ENCODE measurements at places on chromosomes 5 and 9.

GRCh38 chr9:37146410-37146809, 26.0 kb downstream of the ZCCHC7 start:
- no peak for DNase-seq

DNA sequence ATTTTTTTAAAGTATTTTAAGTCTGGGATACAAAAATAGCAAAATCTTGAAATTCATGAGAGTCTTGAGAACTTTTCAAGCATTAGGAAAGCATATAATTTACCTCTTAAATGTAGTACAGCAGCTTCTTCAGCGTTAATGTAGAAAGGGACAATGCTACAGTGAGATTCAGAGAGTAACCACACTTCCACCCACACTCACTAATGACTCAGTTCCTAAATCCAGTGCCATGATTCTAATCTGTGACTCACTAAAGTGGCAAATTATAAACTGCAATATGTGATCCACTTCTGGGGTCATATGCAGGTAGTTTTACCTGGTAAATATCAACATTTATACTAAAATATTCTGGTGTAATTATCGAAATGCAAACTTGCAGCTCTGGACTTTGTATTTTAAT, 434.5 kb upstream of the TUSC1 start:
- DNase-seq = no peak

- DNase-seq = no peak
Observed at GRCh38 chr9:92424340-92424739, at the start of gene OMD. Gene OMD, minus strand, starts transcription at chr9:92424471. Its CDS starts 6,913 bp downstream, at chr9:92417558.

DNA sequence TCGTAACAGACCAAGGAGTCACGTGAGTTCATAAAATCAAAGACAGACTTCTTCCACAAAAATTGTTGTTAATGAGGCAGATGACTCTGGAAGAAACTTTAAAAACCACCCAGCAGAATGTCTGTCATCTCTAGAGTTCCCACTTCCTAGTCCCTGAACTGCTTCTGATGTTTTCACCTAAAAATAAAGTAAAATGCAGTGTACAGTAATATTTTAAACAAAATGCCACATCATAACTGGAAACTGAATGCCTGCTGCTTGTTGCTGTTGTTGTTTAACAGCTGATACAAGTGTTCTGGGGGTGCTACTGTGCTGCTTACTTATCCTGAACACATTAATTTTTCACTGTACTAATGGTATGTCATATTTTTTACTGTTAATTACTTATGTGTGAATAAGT, 577.2 kb downstream of the MTRR start:
- no peak for DNase-seq

GRCh38 chr5:5103245-5103644, 36.9 kb upstream of the ADAMTS16 start:
- no peak for DNase-seq

DNA sequence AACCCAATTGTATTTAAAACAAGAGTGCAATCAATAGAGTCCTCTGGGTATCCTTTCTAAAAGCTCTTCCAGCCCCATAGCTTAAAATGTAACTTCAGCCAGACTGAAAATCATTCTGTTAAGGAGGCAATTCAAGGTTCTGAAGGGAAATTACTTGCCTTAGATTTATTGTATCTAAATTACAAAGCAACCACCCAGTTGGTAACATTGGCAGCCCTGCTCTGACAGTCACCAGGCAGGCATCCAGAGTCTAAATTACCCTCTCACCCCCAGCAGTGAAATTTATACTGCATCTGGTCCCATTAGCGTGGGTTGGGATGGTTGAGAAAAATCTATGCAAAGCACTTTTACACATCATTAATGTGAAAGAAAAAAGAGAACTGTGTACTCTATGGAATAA, 514.7 kb downstream of the MTRR start:
- DNase-seq = no peak

DNA sequence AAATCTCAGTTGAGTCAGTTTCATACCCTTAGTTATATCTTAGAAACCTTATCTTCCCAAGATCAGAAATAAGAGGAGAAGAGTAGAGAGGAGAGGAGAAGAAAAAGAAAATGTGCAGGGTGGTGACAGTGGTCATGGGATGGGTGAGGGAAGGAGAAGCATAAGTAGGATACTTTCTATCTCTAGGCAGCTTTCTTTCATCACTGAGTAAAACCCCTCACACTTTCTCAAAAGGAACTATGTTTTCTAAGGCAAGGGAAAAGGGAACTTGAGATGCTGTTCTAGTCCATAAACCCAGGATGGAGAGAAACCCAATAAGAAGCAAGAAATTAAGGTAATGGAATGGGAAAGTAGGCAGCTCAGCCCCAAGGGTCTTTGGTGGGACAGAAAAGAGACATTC, 225.3 kb downstream of the MCTP1 start:
- DNase-seq = no peak

DNA sequence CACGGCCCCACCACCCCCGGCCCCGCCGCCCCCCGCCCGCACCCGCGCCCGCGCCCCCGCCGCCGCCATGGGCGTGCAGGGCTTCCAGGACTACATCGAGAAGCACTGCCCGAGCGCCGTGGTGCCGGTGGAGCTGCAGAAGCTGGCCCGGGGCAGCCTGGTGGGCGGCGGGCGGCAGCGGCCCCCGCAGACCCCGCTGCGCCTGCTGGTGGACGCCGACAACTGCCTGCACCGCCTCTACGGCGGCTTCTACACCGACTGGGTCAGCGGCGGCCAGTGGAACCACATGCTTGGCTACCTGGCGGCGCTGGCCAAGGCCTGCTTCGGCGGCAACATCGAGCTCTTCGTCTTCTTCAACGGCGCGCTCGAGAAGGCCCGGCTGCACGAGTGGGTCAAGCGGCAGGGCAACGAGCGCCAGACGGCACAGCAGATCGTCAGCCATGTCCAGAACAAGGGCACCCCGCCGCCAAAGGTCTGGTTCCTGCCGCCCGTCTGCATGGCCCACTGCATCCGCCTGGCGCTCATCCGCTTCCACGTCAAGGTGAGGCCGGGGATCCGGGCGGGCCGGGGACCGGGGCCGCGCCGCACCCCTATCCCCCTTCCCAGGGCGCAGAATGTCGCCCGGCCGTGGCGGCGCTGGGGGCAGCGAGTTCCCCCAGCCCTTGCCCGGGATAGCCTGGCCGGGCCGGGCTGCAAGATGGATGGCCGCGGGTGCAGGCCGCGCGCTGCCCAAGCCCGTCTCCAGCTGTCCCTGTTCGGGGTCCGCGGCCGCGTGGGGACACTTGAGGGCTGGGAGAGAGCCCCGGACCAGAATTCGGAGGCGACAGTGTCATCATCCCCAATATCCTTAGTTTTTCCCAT, 594 bp downstream of the FAM120A start:
- no peak for DNase-seq

GRCh38 chr9:13665418-13666066, 386.1 kb upstream of the MPDZ start:
- DNase-seq = no peak

GRCh38 chr5:87347272-87347671, 65.5 kb downstream of the CCNH start:
- no peak for DNase-seq

DNA sequence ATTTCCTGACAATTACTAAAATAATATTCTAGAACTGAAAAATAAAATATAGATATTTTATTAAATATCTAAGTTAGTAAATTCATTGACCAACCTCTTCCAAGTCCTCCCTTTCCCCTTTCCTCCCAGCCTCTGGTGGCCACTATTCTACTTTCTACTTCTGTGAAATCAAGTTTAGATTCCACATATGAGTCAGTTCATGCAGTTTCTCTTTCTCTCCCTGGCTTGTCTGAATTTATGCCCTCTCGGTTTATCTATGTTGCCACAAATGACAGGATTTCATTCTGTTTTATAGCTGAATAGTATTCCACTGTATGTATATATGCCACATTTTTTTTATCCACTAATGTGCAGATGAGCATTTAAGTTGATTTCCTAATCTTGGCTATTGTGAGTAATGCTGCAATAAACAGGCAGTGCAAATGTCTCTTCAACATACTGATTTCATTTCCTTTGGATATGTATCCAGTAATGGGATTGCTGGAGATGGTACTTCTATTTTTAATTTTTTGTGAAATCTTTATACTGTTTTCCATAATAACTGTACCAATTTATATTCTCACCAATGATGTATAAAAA, 52.3 kb downstream of the WDR36 start:
- DNase-seq = no peak

DNA sequence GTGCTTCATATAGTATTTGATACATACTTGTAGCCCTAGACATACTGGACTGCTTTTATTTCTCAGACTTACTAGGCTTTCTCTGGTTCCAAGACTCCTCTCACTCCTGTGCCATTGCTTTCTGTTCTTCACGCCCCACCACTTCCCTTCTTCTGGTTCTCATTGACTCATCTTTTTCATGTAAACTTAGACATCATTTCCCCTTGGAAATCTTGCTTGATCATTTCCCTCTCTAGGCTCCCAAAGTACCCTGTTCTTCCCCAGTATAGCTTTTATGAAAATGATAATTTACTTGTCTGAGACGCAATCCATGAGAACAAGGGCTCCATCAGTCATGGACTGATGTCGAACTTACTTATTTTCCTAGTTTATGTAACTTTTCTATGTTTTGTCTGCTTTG, 83.5 kb downstream of the TLR4 start:
- DNase-seq = no peak

GRCh38 chr5:109917966-109918365, 228.2 kb downstream of the MAN2A1 start:
- no peak for DNase-seq

- DNase-seq = no peak
Observed at GRCh38 chr5:154049636-154050035, 10.9 kb downstream of the MFAP3 start.

GRCh38 chr5:91955610-91956009, 572.5 kb upstream of the ARRDC3 start:
- no peak for DNase-seq

DNA sequence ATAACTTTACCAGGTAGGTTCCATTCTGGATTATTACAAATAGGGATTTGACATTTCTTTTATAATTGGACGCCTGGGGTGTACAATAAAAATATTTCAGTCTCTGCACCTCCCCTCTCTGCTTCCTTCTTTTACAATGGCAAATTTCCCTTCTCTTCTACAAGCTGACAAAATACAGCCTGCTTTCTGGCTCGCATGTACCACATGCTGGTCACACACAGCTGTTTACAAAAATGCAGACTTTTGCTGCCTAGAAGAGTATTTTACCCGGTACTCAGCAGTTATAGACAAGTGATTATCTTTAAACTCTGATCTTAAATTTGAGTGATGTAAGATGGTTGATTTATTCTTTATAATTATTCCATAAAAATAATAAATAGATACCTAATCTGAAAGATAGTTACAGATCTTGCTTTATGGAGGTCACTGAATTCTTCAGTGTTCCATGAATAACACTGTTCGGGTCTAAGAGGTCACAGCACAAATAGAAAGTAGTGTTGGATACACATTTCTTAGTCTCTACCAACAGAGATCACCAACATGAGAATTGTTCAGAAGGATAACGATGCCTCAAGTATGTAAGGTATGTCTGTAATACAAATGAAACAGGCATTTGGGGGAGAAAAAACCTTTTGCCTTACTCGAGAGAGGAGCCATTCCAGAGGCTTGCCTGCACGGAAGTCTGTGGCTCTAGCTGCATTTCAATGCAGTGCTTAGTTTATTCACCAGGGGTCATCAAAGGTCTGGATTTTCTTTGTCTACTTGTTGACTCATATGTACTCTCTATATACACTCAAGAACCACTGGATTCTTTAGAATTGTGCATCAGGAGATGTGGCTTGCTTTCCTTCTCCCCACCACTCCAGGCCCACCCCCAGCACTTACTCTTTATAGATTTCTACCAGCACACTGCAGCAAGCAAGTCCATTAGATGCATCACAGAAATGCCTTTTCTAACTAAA, 206.6 kb upstream of the RFX3 start:
- peak; percentile 92 for DNase-seq

- DNase-seq = no peak
Observed at GRCh38 chr5:179375236-179375685, 30.0 kb upstream of the ADAMTS2 start.

- DNase-seq = no peak
Observed at GRCh38 chr9:93090091-93090655, 5.8 kb upstream of the CARD19 start.

- DNase-seq = no peak
Observed at GRCh38 chr5:9428272-9428671, 117.6 kb downstream of the SEMA5A start.

- DNase-seq = no peak
Observed at GRCh38 chr9:115913696-115914095, 239.9 kb upstream of the PAPPA start.

DNA sequence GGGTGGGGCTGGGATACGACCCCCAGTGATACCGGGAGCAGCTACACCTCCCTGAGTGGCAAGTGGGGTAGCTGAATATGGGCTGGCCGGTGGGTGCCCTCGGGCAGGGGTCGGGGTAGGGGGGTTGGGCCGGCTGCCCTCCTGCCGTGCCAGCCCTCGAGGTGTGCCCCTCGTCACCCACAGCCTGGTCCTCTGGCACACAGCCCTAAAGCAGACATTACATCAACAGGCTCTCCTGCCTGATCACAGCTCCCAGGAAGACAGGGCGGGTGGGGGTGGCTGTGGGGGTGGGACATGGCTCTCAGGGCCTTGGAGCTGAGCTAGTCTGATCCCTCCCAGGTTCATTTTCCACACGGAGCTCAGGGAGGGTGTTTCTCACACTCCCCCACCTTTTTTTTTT, 23.2 kb downstream of the FBXW5 start:
- DNase-seq = no peak

- no peak for DNase-seq
Observed at GRCh38 chr9:124501771-124502320, 5.4 kb downstream of the NR5A1 start.

GRCh38 chr9:129486756-129487657, 133.9 kb downstream of the C9orf50 start:
- no peak for DNase-seq

DNA sequence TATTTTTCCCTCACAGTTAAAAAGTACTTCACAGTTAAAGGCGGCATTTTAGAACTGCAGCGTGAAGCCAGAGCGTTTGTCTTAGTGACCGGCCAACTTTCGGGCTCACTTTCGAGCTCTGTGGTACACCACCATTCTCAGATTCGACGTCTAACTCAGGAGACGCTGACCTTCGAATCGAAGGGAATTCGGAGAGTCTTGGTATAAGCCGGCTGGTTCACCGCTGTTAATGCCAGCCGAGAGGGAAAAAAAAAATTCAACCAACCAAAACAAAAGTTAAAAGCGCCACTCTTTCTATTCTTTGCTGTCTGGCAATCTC, 544 bp upstream of the SNX24 start:
- DNase-seq = no peak

DNA sequence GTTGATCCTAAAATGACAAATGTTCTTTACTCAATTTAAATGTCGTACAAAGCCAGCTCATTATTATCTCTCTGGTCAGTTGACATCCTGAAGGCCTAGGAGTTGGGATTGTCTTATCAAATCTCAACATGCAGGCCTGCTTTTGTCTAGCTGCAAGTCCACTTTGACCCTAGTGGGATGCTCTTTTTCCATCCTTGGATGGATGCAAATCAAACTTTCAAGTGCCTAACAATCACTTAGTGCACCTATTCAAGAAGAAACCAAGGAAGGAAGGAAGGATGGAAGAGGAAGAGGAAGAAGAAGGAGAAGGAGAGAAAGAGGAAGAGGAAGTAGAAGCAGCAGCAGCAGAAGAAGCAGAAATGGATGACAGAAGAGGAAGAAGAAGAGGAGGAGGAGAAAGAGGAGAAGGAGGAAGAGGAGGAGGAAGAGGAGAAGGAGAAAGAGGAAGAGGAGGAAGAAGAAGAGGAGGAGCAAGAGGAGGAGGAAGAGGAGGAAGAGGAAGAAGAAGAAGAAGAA, 109.6 kb downstream of the PIK3R1 start:
- DNase-seq = no peak

GRCh38 chr5:142944140-142944539, 174.0 kb downstream of the ARHGAP26 start:
- no peak for DNase-seq

GRCh38 chr5:159083548-159084452, 15.9 kb downstream of the EBF1 start:
- no peak for DNase-seq
